Peyer's patch (tissue), 4 donors: ENCODE measurements at places on chromosomes 12 and 14. TPM values are rescaled to one million over a fixed set of nuclear protein-coding genes. Genes with fewer than 3 reads are reported as not detected.

DNA sequence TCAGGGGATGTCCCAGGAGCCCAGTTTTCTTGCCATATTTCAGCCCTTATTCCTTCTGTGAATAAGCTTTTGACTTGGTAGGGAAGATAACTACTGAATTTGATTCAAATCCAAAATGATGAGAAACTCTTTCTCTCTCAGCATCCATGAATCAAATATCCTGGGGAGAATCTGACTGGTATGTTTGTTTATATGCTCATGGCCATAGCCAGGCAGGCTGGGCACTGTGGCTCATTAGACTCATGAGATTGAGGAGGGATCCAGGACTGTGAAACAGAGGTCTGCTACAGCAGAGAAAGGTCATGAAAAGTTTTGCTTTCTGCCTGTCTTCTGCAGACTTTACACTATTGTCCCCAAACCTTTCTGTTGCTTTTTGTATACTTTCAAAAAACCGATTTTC is 346.4 kb upstream of the ATP2B1 start:
- no peak for DNase-seq
- H3K36me3 ChIP-seq, result no peaks in the 10 kb centered on the region
- H3K27me3 ChIP-seq, result no peaks in the 10 kb centered on the region
- no peak overlapping the region for H3K4me3 ChIP-seq

- no peaks in the 10 kb centered on the region for H3K27me3 ChIP-seq
- no peak overlapping the region for H3K4me3 ChIP-seq
- H3K4me1 ChIP-seq, result no peaks in the 10 kb centered on the region
- no peak overlapping the region for H3K27ac ChIP-seq
- H3K36me3 ChIP-seq, result no peaks in the 10 kb centered on the region
These were observed 4.5 kb upstream of the TMEM233 start for GRCh38 chr12:119589097-119589496.

DNA sequence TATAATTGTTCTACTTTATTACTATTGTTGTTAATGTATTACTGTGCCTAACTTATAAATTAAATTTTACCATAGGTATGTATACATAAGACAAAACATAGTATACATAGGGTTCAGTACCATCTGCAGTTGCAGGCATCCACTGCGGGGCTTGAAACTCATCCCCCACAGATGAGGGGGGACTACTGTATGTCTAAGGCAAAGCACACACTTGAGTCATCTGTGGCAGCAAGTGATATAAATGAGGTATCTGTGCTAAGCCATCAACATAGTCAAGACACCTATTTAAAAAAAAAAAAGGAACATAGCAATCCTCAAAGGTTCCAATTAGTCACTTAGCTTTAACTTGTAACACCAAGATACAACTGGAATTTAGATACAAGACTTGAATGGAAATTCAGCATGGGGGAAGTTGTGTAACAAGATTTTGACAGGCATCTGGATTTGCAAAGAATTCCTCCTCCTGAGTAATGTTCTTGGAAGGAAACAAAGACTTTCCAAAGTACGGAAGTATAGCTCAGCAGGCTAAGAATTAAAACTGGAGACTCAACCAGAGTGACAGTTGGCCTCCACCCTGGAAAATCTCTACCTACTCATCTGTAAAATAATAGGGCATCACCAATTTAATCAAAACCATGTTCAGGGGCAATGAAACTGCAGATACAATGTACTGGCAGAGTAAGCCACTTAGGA is 14.9 kb downstream of the DCAF5 start:
- no peaks in the 10 kb centered on the region for H3K4me1 ChIP-seq
- DNase-seq, result no peak

- peak; percentile 73 for DNase-seq
- H3K27me3 ChIP-seq, result no peaks in the 10 kb centered on the region
- peak within 1 kb of the TSS; percentile 91 for H3K27ac ChIP-seq
- no peaks in the 10 kb centered on the region for H3K36me3 ChIP-seq
- H3K4me3 ChIP-seq, result peak within 1 kb of the TSS; percentile 91
- H3K4me1 ChIP-seq, result peaks cover 16% of the 10 kb centered on the region
These were observed at the start of gene PACS2 for GRCh38 chr14:105314287-105315200. TSS of gene PACS2 (plus strand) at chr14:105314748. CDS start at chr14:105314919, 171 bp downstream.

DNA sequence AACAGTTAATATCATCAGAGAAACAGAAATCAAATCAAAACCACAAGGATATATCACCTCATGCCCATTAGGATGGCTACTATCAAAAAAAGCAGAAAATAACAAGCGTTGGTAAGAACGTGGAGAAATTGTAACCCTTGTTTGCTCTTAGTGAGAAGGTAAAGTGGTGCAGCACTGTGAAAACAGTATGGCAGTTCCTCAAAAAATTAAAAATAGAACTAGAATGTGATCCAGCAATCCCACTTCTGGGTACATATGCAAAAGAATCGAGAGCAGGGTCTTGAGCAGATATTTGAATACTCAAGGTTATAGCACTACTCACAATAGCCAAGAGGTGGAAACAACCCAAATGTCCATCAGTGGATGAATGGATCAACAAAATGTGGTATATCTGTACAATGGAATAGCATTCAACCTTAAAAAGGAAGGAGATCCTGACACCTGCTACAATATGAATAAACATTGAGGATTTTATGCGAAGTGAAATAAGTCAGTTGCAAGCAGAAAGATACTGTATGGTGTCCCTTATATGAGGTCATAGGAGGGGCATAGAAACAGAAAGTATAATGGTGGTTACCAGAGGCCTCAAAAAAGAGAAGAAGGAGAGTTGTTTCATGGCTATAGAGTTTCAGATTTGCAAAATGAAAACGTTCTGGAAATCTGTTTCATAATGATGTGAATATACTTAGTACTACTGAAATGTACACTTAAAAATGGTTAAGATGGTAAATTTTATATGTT is 131.0 kb upstream of the EEA1 start:
- no peaks in the 10 kb centered on the region for H3K4me1 ChIP-seq
- DNase-seq, result no peak
- no peak overlapping the region for H3K27ac ChIP-seq
- no peak overlapping the region for H3K4me3 ChIP-seq
- H3K36me3 ChIP-seq, result no peaks in the 10 kb centered on the region

DNA sequence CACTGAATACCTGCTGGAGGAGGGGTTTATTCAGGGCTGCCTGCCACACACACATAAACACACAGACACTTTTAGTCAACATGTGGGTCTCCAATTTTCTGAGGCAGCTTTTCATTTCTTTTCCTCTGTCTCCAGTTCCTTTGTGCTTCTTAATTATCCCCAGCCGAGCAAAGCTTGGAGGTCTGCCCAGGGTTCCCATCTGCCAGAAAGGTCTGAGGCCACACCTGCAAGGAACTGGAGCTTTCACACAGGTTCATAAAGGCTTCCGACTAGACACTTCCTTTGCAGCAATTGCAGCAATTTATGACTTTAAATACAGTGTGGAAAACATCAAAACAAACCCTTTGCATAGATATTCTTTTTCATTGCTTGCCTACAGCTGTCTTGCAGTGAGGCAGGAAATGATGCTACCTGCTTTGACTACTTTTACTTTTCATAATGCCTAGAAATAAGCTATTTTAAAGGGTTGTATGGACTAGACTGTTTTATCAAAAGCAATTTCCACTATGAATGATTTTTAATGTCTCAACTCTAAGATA is 1318.9 kb downstream of the AACS start:
- no peaks in the 10 kb centered on the region for H3K36me3 ChIP-seq
- no peak for DNase-seq
- H3K27ac ChIP-seq, result no peak overlapping the region

- DNase-seq, result no peak
- H3K4me3 ChIP-seq, result no peak overlapping the region
- no peaks in the 10 kb centered on the region for H3K4me1 ChIP-seq
These were observed 7.0 kb downstream of the PYROXD1 start for GRCh38 chr12:21444193-21445146.

- no peak for DNase-seq
- H3K27me3 ChIP-seq, result no peaks in the 10 kb centered on the region
- H3K4me3 ChIP-seq, result no peak overlapping the region
- H3K36me3 ChIP-seq, result no peaks in the 10 kb centered on the region
- H3K4me1 ChIP-seq, result no peaks in the 10 kb centered on the region
These were observed 24.4 kb downstream of the ATP23 start for GRCh38 chr12:57965766-57966165.

DNA sequence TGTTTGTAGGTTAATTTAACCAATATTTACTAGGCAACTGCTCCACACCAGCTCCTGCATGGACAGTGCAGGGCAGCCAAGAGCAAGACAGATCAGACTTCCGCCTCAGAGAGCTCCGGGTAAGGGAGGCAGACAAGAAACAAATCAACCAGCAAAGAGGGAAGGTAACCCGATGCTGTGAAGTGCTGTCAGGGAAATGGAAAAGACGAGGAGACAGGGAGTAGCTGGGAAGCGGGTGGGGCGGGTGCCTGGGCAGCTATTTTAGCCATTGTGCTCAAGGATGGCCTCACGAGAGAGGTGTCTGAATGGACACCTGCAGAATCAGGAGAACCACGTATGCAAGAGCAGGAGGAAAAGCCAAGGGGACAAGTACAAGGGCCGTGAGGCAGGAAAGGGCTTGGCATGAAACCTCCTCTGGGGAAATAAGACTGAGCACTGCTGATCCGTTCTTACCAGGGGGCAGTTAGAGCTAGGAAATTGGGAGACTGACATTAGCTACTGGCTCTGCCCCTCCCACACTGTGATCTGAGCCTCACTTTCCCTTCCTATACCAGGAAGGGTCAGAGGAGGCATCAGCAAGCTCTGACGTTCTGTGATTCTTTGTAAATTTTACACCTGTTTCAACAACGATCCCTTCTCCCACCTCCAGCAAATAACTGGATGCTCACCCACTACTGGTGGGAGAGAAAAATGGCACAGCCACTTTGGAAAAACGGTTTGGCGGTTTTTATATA is 6.5 kb upstream of the TMEM119 start:
- H3K36me3 ChIP-seq, result no peaks in the 10 kb centered on the region
- no peak overlapping the region for H3K4me3 ChIP-seq
- no peak for DNase-seq
- no peaks in the 10 kb centered on the region for H3K27me3 ChIP-seq
- H3K4me1 ChIP-seq, result no peaks in the 10 kb centered on the region
- no peak overlapping the region for H3K27ac ChIP-seq

The HOXC11 gene
- total RNA-seq, result 0.40 TPM

The OTX2 gene
- total RNA-seq, result not detected
